ENCODE measurements at places on chromosomes 11 and 22.

DNA sequence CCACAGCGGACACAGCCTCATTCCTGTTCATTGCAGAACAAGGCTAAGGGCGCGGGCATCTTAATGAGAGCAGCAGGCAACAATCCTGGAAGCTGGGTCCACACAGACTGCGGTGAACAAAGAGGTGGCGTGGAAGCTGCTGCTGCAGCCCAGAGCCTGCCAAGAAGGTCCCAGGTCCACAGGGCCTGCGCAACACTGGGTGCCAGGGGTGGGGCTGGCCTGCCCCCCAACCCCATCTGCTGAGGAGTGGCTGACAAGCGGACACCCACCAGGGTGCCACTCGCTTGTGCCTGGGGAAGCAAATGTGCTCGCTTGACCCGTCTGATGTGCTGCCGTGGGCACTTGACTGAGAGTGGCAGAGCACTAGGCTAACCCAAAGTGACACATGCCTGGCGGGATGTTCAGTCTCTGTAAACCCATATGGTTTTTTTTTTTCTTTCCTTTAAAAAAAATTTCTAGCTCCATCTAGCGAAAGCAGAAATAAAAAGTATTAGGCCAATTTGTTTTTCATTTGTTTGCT lies 83.2 kb upstream of the PITPNB start:
- no peak for DNase-seq

DNA sequence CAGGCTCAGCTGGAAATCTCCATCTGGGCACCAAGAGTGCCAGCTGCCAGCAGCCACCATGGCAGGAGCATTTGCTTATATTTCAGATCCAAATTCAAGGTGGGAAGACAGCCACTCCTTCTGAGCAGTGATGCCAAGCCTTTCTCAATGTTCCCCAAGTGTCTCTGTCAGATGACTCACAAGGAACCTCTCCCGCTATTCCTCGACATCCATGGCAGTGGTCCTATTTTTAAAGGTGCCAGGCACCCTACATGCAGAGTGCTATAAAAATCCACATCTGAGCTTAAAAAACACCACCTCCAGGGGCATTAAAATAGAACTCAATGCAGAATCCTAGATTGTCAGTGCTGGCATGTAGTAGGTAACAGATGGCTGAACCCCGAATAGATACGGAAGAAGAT lies 112.1 kb downstream of the SLC1A2 start:
- DNase-seq: no peak

DNA sequence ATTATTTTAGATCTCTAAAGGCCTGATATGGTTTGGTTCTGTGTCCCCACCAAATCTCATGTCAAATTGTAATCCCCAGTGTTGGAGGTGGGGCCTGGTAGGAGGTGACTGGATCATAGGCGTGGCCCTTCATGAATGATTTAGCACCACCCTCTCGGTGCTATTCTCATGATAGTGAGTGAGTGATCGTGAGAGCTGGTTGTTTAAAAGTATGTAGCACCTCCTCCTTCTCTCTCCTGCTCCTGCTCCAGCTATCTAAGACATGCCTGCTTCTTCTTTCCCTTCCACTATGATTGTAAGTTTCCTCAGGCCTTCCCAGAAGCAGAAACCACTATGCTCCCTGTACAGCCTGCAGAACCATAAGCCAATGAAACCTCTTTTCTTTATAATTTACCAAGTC lies 114.1 kb downstream of the SERGEF start:
- no peak for DNase-seq

DNA sequence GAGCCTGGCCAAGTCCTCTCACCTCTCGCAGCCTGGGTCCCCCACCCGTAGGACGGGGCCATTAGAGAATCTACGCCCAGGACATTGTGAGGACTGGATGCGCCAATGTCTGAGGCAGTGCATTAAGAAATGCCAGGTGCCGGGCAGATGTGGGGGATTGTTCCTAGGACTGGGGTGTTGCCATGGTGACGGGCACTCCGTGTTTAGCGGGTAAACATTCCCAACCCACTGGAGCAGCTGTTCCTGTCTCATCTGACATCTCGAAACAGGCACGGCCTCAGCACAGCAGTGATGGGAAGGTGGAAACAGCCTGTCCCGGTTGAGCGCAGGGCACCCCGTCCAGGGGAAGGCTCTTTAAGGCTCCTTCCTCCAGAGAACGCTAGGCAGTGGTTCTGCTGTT lies 99.6 kb upstream of the RTL6 start:
- DNase-seq: no peak
